NCI-H2227 treated with DMSO at 0.1 percent for 48 hours (cell line): ENCODE measurements at places on chromosomes 16 and 17.

DNA sequence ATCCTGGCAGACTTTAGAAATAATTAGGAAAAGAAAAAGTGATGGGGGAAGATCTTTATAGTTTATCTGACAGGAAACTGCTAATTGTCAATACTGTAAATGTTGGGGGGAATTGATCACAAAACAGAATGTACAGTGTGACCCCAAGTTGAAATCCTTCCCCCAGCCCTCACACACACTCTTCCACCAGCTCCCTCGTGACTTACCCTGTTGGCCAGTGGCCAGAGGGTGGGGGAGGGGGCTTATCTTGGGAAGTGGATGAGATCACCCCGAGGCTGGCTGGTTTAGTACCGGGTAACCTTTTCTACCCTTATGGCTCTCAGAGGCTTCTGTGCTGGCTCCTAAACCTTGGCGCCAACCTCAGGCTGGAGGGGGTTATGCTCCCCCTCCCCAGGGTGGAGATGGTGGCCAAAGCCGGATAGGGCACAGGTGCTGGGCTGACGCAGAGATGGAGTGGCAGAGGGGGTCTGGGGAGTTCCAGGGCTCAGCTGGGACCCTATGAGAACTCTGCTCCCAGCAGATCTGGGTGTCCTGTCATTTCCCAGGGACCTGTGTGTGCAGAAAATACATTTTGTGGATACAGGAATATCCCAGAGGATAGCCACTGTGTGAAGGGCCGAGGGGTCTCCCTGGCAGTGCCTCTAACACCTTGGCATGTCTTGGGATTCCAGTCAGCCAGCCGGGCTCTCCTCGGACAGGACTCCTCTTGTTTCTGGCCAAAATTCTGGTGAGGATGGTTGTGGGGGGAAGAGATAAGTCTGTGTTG lies 18.6 kb downstream of the CDH16 start:
- peak; percentile 57 for DNase-seq

DNA sequence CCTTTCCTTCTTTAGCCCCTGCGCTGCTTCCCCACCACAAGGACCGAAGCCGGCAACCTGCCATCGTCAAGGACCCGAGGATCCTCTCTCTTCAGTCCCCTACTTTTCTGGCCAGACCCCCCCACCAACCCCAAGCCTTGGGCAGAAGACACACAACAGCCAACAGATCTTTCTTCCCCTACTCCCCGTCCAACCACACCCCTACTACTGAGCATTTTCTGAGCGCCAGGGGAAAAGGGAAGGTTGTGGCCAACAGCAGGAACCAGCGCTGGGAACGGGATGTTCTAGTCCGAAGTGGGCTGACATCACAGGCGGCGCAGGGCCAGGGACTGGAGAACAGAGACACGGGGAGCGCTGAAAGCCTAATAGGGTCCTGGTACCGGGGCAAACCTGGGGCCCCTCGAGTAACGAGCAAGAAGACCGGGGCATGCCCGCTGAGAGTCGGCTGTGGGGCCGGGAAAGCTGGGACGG lies 528 bp downstream of the PER1 start:
- no peak for DNase-seq

DNA sequence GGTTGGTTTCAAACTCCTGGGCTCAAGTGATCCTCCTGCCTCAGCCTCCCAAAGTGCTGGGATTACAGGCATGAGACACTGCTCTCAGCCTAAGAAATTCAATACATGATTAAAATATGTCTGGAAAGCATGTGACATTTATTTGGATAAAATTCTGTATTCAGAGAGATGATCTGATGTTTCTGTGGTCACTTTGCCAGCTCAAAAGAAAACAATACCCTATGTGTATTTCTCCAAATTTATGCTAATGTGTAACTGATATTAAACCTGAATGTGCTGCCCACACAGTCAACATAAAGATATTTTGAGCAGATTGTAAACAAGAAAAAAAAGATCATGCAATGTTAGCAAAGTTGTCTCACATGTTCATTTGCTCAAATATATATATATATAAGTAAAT lies 16.7 kb downstream of the C17orf67 start:
- DNase-seq = no peak

DNA sequence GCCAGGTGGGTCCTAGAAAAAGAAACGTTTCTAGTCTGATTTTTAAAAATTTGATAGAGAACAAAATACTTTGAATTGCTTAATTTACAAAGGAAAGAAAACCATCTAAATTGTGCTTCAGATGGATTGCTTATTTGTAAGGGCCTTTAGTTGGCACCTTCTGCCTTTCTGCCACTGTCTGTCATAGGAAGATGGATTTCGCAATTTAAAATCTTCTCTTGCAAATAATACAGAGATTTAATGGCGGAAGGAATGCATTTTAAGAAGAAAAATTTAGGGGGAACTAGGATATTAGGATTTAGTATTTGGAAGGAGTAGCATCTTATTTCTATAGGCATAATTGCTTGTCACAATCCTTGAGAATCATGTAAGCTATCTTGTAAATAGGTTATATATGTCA lies 175.5 kb upstream of the RBL2 start:
- DNase-seq = no peak

- DNase-seq = peak; percentile 55
These were observed 747 bp upstream of the LHX1 start for GRCh38 chr17:36936455-36937000.

GRCh38 chr16:82888591-82889001 lies 261.8 kb downstream of the CDH13 start:
- no peak for DNase-seq

GRCh38 chr17:45225964-45226530 lies 4.4 kb downstream of the FMNL1 start:
- no peak for DNase-seq
